ENCODE measurements at places on chromosomes 6 and 20.

GRCh38 chr6:88750936-88751335 lies 212.5 kb downstream of the RNGTT start:
- no peak for DNase-seq

DNA sequence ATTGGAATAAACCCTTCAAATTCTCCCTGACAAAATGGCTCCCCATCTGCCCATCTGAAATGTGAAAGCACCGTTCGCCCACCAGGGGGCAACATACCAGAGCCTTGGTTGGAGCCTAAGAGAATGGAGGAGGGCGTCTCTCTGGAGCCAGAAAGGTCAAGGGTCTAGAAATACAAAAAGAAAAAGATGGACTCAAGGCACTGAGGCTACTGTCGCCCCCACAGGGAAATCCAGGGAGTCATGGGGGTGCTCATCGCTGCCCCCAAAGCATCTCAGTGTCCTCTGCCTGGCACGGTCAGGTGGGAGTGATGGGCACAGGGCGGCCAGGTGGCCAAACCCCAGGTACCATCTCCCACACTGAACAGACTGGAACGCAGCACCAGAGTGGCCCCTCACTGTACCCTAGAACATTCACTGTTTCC lies 136.3 kb downstream of the ZMYND8 start:
- DNase-seq, result peak; percentile 20

DNA sequence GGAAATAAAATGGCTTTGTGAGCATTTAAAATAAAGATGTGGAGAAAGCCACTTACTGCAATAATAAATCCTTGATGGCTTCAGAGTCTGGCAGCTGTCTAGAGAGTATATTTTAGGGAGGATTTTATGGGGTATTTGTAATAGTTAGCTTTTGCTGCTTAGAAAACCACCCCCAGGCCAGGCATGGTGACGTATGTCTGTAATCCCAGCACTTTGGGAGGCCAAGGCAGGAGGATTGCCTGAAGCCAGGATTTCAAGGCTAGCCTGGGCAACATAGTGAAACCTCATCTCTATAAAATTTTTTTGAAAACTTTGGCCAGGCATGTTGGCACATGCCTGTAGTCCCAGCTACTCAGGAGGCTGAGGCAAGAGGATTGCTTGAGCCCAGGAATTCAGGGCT lies 63.8 kb downstream of the ISM1 start:
- DNase-seq, result no peak

DNA sequence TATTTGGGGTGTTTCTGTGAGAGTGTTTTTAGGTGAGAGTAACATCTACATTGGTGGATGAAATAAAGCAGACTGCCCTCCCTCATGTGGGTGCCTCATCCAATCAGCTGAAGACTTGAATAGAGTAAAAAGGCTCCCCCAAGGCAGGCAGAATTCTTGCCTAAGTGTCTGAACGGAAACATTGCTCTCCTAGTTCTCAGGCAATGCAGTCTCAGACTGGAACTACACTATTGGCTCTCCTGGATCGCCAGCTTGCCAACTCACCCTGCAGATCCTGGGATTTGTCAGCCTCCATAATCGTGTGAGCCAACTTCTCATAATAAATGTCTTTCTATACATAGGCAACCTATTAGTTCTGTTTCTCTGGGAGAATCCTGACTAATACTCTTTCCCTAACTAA lies 5.5 kb upstream of the TMEM170B start:
- no peak for DNase-seq

GRCh38 chr6:116328528-116328903 lies 42.2 kb upstream of the DSE start:
- no peak for DNase-seq

DNA sequence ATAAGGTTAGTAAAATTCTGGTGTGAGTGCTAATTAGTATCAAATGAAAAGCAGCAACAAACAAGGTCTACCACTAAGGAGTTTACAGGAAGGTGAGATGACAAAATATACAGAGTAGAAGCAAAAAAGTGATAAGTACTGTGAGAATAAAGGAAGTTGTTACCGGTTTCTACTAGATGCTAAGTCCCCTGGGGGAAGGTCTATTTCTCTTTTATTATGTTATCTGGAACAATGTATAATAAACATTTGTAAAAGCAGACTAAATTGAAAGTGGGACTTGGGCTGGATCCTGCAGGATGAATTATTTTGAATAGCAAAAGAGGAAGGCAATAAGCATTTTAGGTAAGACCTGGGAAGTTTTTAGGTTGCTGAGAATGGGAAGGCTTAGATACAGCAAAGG lies 158.7 kb upstream of the SLC22A16 start:
- DNase-seq, result no peak

- DNase-seq, result no peak
Measured at GRCh38 chr20:57465943-57466342, 59.0 kb downstream of the CTCFL start.

DNA sequence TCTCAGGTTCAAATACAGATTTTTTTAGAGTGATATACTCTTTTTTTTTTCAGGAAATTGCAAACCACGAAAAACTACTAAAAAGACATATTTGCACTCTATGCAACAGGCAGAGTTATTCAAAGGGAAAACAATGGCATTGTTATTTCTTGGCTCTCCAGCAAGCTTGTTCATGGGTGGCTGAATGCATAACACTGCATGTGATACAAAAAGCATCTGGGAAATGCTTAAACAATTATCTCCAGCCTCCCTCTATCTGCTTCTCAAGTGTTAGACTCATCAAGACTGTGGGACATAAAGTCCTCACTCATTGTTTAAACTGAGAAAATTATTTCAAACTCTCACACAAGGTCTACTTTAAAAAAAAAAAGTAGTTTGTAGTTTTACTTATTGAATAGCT lies 7.3 kb upstream of the COL12A1 start:
- DNase-seq, result no peak

DNA sequence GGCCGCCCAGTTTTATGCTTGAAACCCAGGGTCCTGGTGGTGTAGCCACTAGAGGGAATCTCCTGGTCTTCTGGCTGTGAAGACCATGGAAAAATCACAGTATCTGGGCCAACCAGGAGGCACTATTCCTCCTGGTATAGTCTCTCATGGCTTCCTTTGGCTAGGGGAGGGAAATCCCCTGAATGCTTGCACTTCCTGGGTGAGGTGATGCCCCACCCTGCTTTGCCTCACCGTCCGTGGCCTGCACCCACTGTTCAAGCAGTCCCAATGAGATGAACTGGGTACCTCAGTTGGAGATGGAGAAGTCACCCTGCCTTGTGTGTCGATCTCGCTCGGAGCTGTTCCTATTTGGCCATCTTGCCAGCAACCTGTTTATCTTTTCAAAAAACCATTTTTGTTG lies 10.1 kb upstream of the ZNF337 start:
- no peak for DNase-seq

- no peak for DNase-seq
Measured at GRCh38 chr20:42567409-42567808, 622.3 kb downstream of the PTPRT start.

- no peak for DNase-seq
Measured at GRCh38 chr6:51472745-51473487, 614.5 kb downstream of the PKHD1 start.

GRCh38 chr6:137883400-137884148 lies 16.5 kb downstream of the TNFAIP3 start:
- peak; percentile 30 for DNase-seq

- DNase-seq, result no peak
Measured at GRCh38 chr6:14091339-14091978, 26.1 kb upstream of the CD83 start.

DNA sequence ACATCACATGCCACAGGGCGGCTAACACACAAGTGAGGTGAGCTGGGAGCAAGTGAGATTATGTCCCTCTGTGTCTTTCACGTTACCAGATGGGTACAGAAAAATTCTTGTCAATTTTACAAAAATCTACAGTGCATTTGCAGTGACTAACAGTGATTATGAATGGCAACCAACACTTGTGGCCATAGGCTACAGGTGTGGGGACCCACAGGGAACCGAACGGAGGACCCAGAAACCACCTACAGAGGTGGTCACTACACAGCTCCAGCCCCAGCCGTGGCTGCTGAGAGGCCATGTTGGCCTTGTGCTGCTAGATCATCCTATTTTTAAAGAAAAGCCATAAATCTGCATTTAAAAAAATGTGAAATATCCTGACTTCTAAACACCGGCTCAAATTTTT lies 50.2 kb downstream of the FYN start:
- DNase-seq, result no peak

- DNase-seq, result no peak
Measured at GRCh38 chr6:132320007-132320406, 81.3 kb downstream of the MOXD1 start.

DNA sequence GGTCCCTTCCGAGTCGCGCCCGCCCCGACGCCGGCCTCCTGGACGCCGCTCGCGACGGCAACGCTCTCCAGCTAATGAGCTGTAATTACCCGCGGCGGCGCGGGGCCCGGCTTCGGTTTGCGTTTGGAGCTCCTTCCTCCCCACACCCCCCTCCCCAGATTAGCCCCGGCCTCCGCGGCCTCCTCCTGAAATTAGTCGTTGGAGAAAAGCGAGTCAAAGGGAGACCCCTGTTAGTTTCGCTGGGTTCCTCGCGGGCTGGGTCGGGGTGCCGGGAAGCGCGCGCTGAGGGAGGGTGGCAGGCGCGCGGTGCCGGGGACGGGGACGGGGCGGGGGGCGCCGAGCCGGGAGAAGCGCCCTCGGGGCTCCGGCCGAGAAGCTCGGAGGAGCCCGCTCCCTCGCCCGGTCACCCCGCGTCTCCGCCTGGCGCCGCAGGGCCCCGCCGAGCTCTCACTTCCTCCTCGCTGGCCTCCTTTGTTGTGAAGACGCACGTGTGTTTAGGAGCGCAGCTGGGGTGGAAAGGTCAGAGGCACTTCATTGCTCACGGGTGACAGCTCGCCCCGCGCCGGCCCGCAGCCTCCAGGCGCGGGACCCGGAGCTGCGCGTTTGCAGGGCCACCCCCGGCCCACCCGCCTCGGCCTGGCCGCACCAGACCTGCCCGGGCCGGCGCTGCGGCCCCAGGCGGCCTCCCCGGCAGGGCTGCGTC lies 4.9 kb downstream of the FOXC1 start:
- no peak for DNase-seq

DNA sequence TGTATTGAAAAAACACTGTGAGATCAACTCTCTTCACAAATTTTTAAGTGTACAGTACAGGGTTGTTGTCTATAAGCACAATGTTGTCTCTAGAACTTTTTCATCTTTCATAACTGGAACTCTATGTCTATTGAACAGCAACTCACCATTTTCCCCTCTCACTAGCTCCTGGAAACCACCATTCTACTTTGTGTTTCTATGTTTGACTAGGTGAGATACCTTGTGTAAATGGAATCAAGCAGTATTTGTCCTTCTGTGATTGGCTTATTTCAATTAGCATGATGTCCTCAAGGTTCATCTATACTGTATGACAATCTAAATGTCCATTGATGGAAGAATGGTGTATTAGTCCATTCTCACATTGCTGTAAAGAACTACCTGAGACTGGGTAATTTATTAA lies 210.1 kb upstream of the FUT9 start:
- DNase-seq, result no peak

DNA sequence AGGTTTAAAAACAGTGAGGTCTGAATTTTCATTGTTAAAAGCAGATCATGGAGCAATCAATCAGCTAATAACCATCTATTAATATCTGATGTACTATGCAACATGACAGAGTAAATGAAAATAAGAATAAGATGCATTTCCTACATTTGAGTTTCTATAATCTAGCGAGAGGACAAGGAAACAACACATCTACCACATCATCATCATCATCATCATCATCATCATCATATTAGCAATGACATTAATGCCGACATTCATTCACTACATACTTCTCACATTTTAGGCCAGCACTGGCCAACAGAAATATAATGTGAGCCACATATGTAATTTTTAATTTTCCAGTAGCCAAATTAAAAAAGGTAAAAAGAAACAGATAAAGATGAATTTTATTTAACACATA lies 110.0 kb downstream of the GMDS start:
- DNase-seq, result no peak

DNA sequence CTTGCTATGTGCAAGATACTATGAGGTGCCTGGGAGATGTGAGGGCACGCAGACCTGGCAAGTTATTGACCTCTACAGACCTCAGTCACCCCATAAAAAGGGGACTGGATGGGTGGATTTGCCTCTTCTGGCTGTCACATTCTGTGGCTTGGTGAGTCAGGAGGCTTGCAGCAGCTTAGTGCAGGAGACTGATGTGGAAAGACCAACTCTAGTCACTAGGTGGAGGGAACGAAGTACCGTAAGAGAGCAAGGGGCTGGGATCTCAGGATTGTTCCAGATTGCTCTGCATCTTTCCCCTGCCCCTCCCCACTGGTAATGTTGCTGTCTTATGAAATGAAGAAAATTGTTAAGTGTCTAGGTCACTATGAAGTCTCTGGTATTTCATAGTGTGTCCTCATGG lies 3.3 kb downstream of the MAPRE1 start:
- DNase-seq, result peak; percentile 81

- no peak for DNase-seq
Measured at GRCh38 chr6:9982215-9982614, 432.7 kb downstream of the TFAP2A start.

GRCh38 chr20:40241596-40242343 lies 447.3 kb downstream of the MAFB start:
- no peak for DNase-seq

DNA sequence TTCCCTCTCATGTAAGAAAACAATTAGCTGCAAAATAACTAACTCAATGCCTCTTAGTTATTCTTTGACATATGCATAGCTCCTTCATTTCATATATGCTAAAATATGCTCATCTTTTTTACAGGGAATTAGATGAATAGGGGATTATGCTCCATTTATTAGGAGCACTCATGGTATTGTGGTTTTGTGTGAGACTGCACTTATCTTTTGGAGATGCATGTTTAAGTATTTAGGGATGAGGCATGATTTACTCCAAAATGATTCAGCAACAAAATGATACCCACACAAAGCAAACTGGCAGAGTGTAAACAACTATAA lies 8.8 kb downstream of the BNIP5 start:
- DNase-seq, result no peak

GRCh38 chr6:130076512-130076911 lies 58.1 kb downstream of the L3MBTL3 start:
- DNase-seq, result peak; percentile 16

DNA sequence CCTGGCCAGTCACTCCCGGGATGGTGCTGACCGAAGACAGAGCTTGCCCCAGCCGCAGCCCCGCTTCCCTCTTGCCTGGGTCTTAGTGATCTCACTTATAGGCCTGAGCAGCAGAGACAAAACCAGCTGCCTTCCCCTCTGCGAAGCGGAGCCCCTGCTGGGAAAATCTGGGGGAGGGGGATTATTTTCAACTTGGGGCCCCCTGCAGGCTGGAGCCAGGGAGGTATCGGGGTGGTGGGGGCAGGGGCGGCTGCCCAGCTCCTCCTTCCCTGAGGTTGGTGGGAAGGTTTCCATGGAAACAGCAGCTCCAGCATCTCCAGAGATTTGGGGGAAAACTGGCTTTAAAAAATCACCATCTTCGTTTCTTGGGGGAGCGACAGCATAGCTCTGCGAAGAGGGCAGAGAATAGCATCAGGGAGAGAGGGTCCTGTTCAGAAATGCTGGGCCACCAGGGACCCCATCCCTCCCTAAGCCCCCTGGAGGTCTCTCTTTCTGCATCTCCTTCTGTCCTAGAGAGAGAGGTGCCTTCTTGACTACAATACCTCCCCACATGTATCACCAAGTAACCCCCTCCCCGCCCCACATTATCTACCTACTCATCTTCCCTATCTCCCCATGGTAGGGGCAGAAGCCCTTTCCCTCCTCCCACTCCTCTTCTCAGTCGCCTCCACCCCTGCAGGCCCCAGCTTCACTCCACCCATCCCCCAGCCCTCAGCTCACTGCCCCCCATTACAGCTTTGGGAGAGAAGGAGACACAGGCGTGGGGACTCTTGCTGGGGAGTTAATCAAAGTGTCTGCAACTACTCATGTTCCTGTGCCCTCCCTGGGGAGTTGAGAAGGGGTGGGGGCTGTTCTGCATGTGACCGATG lies 88.4 kb upstream of the CCDC167 start:
- DNase-seq, result no peak

GRCh38 chr6:163589387-163589786 lies 174.9 kb downstream of the QKI start:
- DNase-seq, result peak; percentile 46
